ENCODE measurements at places on chromosomes 2 and 18. TPM values are rescaled to one million over a fixed set of nuclear protein-coding genes. Genes with fewer than 3 reads are reported as not detected.

Gene ARL4C
- total RNA-seq = 65.8 TPM

Gene CD8A
- total RNA-seq = 115 TPM

Gene CHRNA1
- total RNA-seq = not detected

GRCh38 chr2:239177325-239177724 is 223.5 kb downstream of the HDAC4 start:
- no peak overlapping the region for H3K4me3 ChIP-seq
- DNase-seq = no peak
- no peaks in the 10 kb centered on the region for H3K27me3 ChIP-seq
- no peak overlapping the region for H3K27ac ChIP-seq

GRCh38 chr2:42055573-42056514 is 8.0 kb downstream of the PKDCC start:
- H3K27me3 ChIP-seq = no peaks in the 10 kb centered on the region
- H3K4me3 ChIP-seq = no peak overlapping the region
- peak; percentile 47 for DNase-seq
- peaks cover 13% of the 10 kb centered on the region for H3K36me3 ChIP-seq
- H3K27ac ChIP-seq = no peak overlapping the region

- no peak overlapping the region for H3K4me3 ChIP-seq
- DNase-seq = no peak
- no peak overlapping the region for H3K27ac ChIP-seq
- no peaks in the 10 kb centered on the region for H3K36me3 ChIP-seq
- no peaks in the 10 kb centered on the region for H3K27me3 ChIP-seq
Measured at GRCh38 chr2:163641986-163642385, 93.8 kb downstream of the FIGN start.

GRCh38 chr2:73717251-73717606 is 19.9 kb downstream of the TPRKB start:
- no peak overlapping the region for H3K27ac ChIP-seq
- DNase-seq = no peak
- H3K36me3 ChIP-seq = no peaks in the 10 kb centered on the region
- no peaks in the 10 kb centered on the region for H3K27me3 ChIP-seq
- H3K4me3 ChIP-seq = no peak overlapping the region
- peaks cover 5% of the 10 kb centered on the region for H3K4me1 ChIP-seq

DNA sequence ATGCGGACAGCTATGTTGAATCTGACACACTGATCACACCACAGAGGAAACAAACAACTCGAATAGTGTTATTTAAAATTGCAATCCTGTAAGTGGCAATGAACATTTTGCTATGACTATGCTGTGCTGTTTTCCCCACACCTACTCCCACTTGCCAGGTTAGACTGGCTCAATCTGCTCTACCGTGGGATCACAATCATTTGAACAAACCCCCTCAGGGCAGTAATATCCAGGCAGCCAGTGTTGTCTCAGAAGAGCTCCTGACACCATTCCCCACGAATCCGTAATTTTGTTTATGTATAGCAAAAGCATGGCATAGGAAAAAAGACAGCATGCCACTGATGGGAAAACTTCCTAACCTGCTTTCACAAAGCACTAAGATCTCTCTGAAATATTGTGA is 284.3 kb downstream of the ERBB4 start:
- H3K27me3 ChIP-seq = no peaks in the 10 kb centered on the region
- H3K36me3 ChIP-seq = no peaks in the 10 kb centered on the region
- H3K4me1 ChIP-seq = no peaks in the 10 kb centered on the region
- H3K27ac ChIP-seq = no peak overlapping the region
- no peak overlapping the region for H3K4me3 ChIP-seq

DNA sequence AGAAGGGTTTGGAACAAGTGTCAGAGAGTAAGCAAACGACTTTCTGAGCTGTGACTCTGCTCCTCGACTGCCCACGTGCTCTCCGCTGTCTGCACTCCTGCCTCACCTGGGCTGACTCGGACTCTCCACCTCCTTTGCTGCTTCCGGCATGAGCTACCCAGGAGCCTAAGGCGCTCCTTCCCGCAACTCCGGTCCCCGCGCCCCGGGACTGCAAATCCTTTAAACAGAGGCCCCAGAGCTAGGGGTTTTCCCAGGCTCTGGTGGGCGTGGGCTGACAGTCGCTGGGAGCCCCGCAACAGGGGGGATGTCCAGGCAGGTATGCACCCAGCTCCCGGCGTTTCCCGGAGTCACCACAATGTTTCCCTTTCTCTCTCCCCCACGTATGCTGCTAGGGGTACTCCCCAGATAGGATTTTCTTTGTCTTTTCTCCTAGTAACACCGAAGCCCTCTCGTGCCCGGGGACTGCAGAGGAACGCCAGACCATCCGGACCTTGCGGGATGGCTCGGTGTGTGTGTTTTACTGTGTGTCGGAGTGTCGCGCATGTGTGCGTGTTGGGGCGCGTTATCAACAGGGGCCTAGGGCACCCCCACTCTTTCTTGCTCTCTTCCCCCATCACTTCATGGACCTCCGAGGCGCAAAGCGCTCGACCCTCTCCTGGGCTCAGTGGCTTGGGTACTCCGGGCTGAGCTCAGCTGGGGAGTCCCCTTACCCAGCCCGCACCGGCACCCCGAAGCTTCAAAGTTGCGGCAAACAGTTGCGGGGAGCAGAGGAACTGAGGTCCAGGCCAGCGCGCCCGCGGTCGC is 691 bp upstream of the THSD7B start:
- H3K4me1 ChIP-seq = no peaks in the 10 kb centered on the region
- DNase-seq = no peak
- peaks cover 57% of the 10 kb centered on the region for H3K27me3 ChIP-seq
- no peak overlapping the region for H3K4me3 ChIP-seq
- no peak overlapping the region for H3K27ac ChIP-seq

DNA sequence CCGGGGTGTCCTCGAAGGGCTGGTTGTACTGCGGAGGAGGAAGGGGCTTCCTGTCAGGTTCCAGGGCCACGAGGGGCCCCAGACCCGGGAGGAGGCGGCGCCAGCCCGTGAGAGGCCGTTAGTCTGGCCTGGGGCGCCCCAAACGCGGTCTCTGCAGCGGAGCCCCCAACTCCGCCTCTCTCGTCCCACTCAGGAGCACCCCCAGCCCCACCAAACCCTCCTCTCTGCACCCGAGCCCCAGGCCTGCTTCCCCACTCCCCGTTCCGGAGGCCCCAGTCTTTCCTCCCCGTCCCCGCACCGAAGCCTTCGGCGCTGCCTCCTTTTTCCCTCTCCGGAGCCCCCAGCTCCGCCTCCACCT is 473 bp downstream of the HJURP start:
- H3K4me1 ChIP-seq = peaks cover 9% of the 10 kb centered on the region
- peaks cover 21% of the 10 kb centered on the region for H3K36me3 ChIP-seq
- DNase-seq = no peak
- H3K27ac ChIP-seq = no peak overlapping the region
- peak overlapping the region; percentile 90 for H3K4me3 ChIP-seq

DNA sequence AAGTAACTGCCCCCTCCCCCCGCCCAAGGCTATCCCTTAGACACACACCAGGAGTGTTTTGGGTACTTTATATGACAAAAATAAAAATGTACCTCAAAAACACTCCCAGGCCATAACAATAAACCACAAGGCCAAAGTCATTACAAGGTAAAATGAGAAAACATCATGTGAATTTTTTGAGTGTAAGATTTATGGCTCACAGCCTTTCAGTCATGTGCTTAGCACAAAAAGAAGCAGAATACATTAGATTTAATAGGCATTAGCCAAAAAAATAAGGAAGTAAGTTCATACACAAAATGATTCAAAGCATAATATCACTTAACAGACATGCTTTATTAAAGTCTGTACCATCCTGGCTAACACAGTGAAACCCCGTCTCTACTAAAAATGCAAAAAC is 103.7 kb downstream of the CACNB4 start:
- no peak overlapping the region for H3K4me3 ChIP-seq
- no peak for DNase-seq
- no peak overlapping the region for H3K27ac ChIP-seq
- H3K36me3 ChIP-seq = no peaks in the 10 kb centered on the region
- no peaks in the 10 kb centered on the region for H3K4me1 ChIP-seq

DNA sequence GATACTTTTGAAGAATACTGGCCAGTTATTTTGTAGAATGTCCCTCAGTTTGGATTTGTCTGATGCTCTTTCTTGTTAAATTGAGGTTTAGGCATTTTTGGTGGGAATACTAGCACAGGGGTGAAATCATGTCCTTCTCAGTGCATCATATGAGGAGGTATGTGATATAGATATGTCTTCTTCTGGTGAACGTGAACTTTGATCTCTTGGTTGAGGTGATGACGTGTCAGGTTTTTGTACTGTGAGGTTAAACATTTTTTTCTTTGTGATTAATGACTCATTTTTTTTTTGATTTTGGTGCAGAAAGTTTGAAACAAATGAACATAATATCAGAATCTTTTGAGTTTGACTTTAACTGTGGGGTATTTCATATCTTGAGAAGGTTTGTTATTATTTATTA is 11.0 kb downstream of the ZNF407 start:
- H3K27me3 ChIP-seq = no peaks in the 10 kb centered on the region
- H3K4me3 ChIP-seq = no peak overlapping the region
- DNase-seq = no peak
- H3K4me1 ChIP-seq = no peaks in the 10 kb centered on the region

DNA sequence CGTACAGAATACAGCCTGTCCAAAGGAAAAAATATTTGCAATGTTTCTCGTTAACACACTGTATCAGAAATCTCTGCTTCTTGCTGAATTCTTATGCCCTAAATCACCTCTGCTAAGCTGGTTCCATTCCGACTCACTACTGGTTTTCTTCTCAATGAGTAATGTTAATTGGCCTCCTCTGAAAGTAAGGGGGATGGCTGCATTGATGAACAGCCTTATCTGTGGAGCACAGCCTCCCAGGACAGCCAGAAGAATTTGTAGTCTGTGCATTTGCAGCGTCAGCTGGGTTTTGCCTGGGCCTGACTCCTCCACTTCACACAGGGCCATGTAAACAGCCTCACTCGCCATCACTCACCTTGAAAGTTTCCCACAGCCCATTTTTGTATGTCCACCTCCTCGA is 127.7 kb downstream of the RNF152 start:
- no peak overlapping the region for H3K4me3 ChIP-seq
- no peak for DNase-seq
- no peaks in the 10 kb centered on the region for H3K27me3 ChIP-seq
- no peaks in the 10 kb centered on the region for H3K4me1 ChIP-seq
- H3K27ac ChIP-seq = no peak overlapping the region
- H3K36me3 ChIP-seq = no peaks in the 10 kb centered on the region

DNA sequence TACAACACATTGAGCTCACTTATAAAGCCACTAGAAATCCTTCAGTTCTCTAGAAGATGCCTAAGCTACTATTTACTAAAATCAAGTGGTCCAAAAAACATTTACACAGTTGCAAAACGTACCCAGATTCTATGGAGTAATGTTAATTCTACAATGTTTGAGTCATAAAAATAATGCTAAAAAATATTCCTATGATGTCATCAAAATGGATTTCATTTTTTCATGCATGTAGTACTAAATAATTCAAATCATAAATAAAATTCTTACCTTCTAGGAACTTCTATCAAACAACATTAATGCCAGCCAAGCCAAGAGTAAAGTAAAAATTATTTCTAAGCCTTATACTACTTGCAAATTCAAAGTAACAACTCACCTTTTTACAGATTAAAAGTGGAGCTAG is 168.9 kb upstream of the EPC2 start:
- no peak for DNase-seq
- no peak overlapping the region for H3K27ac ChIP-seq
- no peaks in the 10 kb centered on the region for H3K36me3 ChIP-seq
- no peak overlapping the region for H3K4me3 ChIP-seq

GRCh38 chr18:34159691-34160185 is 65.0 kb downstream of the NOL4 start:
- H3K27me3 ChIP-seq = no peaks in the 10 kb centered on the region
- no peak overlapping the region for H3K27ac ChIP-seq
- peak overlapping the region; percentile 10 for H3K4me3 ChIP-seq
- H3K36me3 ChIP-seq = no peaks in the 10 kb centered on the region
- DNase-seq = no peak

GRCh38 chr2:144099340-144099739 is 420.6 kb downstream of the ZEB2 start:
- no peaks in the 10 kb centered on the region for H3K36me3 ChIP-seq
- no peak overlapping the region for H3K27ac ChIP-seq
- H3K27me3 ChIP-seq = no peaks in the 10 kb centered on the region
- H3K4me1 ChIP-seq = no peaks in the 10 kb centered on the region
- H3K4me3 ChIP-seq = no peak overlapping the region
